ENCODE measurements at places on chromosomes 6 and 20.

DNA sequence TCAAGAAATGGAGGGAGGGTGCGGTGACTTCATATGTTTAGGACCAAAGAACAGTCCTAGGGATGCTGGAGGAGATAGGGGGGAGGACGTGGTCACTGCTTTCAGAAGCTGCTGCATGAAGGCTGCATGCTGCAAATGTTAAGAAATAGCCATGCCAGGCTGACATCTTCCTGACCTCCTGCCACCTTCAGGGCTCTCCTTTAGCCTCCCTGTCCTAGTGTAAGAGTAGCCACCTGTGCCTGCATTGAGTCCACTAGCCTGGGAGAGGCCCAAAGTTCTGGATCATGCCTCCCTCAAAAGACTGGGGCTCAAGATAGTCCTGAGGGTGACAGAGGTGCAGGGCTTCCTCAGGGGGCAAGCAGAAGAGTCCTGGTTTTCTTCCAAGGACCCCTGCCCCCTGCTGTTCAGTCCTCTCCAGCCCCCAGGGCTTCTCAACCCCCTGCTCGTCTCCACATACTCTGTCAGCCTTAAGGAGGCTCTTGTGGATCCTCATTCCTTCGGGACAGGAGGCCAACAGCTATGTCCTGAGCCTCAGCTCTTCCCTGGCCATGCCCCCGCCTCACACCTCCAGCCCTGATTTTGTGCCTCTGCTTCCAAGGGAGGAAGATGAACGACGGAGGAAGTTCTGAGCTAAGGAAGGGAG lies 96.3 kb downstream of the MRPL14 start:
- no peak for ATAC-seq

- no peak for ATAC-seq
Measured at GRCh38 chr20:24487240-24487639, 17.8 kb downstream of the SYNDIG1 start.

DNA sequence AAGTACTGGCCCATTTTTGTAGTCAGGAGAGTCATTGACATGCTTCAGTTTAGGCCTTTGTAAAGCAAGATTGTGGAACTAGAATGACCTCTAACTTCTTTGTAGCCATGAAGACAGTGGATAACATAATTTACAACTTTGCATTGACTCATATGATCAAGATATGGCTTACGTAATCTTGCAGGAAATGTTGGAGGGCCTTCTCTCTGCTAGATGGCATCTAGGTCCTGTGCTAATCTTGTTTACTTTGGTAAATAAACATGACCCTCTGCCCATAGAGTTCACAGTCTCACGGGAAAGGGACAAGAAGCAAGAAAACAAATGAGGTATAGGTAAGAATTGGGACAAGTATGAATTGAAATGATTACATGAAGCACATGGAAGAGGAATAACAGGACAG lies 355.2 kb upstream of the ARID1B start:
- no peak for ATAC-seq

- no peak for ATAC-seq
Measured at GRCh38 chr20:37359836-37360235, 13.9 kb downstream of the SRC start.

- ATAC-seq, result peak; percentile 86
Measured at GRCh38 chr20:1335961-1336698, 7.2 kb upstream of the SDCBP2 start.

DNA sequence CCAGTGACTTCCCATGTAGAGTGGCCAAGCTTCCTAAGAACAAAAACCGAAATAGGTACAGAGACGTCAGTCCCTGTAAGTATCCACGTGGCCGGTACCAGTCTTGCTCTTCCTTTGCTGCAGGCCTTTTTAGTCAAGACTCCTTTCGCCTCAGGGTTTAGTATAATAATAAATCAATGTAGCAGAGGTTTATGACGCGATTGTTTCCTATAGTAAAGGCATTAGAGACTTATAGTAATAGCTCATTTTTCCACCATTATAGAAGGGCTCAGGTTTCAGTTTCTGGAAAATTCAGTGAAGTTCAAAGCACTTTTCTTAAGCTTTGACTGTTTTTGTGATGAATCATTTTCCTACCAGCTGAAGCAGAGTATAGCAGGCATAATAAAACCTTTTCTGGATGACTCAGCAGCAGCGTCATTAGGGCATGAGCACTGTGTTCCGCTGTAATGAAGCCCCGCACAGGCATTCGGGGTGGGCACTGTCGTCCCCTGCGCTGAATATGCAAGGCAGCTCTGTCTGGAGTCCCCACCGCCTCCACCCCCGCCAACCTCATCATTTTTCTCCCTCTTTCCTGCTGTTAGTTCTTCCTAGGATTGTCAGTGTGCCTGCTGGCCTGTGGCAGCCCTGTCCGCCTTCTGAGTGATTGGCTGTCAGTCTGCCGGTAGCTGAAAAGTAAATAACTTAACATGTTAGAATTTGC lies 51.3 kb downstream of the PTPN1 start:
- ATAC-seq, result peak; percentile 85

DNA sequence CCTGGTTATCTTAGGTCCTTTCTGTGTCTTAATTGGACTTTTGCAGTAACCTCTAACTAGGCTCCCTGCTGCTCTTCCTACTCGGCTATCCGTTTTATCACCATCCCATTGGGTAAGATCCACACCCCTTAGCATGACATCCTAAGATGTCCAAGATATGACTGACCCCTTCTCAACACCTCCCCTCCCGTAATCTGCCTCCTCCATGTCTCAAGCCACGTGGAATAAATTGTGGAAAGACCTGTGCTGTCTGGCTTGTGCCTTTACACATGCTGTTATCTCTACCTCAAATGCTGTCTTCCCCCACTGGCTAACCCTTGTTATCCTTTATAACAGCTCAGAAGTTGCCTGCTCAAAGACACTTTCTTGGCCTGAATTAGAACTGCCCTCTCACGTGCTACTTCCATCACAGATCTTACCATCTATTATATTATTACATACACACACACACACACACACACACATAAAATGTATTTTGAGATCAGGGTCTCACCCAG lies 26.5 kb downstream of the EIF2S2 start:
- no peak for ATAC-seq

All from activated T-helper 17 cell treated with anti-CD3 and anti-CD28 coated beads, Interleukin-2, amount 50 U/mL, for 72 hours (primary cell).